SJSA1 (cell line): ENCODE measurements at places on chromosomes 3 and 15. TPM values are rescaled to one million over a fixed set of nuclear protein-coding genes. Genes with fewer than 3 reads are reported as not detected.
A peak's percentile ranks its signal among the peaks of the same experiment; 100 is the strongest.

Gene ZNF620
- 0.69 and 2.4 TPM in 2 replicates for total RNA-seq

DNA sequence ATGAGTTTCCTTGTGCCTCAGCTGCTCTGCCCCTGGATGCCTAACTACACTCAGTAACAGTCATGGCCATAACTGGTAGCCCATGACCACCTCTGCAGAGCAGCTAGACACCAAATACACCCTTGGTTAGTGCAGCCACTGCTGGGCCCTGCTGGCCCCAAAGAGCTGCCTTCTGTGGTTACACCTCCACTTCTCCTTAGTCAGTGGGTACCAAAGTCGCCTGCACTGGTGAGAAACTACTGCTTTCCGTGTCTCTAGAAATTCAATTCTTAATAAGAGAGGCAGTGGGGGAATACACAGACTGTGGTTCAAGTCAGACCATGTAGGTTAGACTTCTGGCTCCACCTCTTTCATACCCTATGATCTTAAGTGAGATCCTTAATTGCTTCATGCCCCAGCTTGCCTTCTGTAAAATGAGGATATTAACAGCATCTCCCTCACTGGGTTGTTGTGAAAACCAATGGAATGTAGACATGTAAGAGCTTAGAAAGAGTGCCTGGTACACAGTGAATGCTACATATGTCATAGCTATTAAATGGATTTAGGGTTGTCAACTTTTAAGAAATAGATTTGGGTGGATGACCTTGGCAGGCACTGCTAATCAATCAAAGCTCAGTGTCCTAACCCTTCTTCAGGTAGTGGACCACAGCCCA, 18.2 kb downstream of the HEG1 start:
- no peak overlapping the region for H3K27ac ChIP-seq
- peaks cover 1% of the 10 kb centered on the region; the same call in 1 of the 2 replicates for H3K4me1 ChIP-seq
- no peaks in the 10 kb centered on the region for H3K27me3 ChIP-seq
- no peak overlapping the region for H3K4me3 ChIP-seq
- H3K36me3 ChIP-seq = peaks cover 6% of the 10 kb centered on the region

DNA sequence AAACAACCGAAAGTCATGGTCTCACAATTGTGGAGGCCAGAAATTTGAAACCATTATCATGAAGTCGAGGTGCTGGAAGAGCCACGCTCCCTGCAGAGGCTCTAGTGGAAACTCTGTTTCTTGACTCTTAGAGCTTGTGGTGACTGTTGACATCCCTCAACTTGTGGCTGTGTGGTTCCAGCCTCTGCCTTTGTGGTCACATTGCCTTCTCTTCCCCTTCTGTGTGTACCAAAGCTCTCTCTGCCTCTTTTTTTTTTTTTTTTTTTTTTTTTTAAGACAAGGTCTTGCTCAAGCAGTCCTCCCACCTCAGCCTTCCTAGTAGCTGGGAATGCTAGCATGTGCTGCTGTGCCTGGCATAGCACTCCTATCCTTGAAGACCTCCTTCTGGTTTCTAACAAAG, 48.7 kb upstream of the CRTC3 start:
- DNase-seq = no peak
- H3K4me1 ChIP-seq = no peaks in the 10 kb centered on the region
- H3K27ac ChIP-seq = no peak overlapping the region
- H3K27me3 ChIP-seq = no peaks in the 10 kb centered on the region
- no peak overlapping the region for H3K4me3 ChIP-seq
- peaks cover 93% of the 10 kb centered on the region for H3K36me3 ChIP-seq

DNA sequence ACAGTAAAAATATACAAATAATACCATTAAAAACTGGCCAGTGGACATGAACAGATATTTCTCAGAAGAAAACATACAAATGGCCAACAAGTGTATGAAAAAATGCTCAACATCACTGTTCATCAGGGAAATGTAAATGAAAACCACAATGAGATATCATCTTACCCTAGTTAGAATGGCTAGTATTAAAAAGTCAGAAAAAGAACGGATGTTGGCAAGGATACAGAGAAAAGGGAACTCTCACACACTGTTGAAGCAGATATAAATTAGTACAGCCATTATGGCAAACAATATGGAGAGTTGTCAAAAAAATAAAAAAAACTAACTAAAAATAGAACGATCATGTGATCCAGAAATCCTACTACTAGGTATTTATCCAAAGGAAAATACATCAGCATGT, 222.7 kb upstream of the NAALADL2 start:
- H3K4me3 ChIP-seq = no peak overlapping the region
- H3K27ac ChIP-seq = no peak overlapping the region
- H3K4me1 ChIP-seq = no peaks in the 10 kb centered on the region
- H3K27me3 ChIP-seq = no peaks in the 10 kb centered on the region

DNA sequence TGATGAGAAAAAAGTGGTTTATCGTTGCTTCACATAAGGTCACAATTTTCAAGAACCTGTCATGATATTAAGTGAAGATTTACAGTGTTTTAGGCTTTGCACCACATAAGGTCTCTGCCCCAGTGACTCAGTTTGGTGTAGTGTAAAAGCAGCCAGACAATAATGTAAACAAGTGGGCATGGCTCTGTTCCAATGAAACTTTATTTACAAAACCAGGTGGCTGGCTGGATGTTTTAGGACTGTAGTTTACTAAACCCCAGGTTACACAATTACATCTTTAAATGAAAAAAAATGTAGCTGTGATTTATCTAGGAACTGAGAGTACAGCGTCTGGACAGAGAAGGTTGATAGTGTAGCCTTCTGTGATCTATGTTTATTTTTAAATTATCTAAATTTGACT, 9.7 kb upstream of the FBXL22 start:
- peak; percentile 34 for DNase-seq
- peaks cover 67% of the 10 kb centered on the region for H3K36me3 ChIP-seq
- no peak overlapping the region for H3K27ac ChIP-seq
- H3K4me1 ChIP-seq = peaks cover 6% of the 10 kb centered on the region
- H3K27me3 ChIP-seq = no peaks in the 10 kb centered on the region
- H3K4me3 ChIP-seq = no peak overlapping the region

DNA sequence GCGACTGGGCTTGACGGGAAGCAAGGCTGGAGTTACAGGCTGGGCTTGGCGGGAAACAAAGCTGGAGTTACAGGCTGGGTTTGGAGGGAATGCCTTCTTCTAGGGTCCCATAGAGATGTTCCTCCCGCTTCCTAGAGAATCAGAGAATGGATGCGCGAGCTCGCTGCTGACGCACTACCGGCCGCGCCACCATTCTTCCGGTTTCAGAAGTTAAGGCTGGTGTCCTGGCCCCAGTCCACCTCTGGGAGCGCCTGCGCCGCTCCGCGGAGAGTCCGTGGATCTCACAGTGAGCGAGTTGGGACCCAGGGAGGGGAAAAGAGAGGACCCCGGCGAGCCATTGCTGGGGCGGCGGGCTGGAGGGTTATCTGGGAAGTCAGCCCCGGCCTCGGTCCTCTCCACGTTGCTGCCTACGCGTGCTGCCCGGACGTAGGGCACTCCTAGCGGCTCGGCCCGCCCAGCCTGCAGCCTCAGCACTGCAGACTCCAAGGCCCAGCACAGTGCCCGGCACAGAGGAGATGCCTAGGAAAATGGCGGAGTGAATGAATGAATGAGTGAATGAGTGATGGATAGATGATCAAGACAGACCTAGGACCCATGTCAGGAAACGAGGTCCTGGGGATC, at the start of gene ZNF502:
Gene ZNF502 (plus strand): TSS at position 206 of the 621 bp plus-strand sequence. CDS start 7,602 bp downstream, outside the sequence.
- peak; percentile 58 for DNase-seq
- no peaks in the 10 kb centered on the region for H3K27me3 ChIP-seq
- H3K4me1 ChIP-seq = no peaks in the 10 kb centered on the region
- no peak within 1 kb of the TSS for H3K27ac ChIP-seq
